ENCODE measurements at places on chromosomes 7 and 10.

DNA sequence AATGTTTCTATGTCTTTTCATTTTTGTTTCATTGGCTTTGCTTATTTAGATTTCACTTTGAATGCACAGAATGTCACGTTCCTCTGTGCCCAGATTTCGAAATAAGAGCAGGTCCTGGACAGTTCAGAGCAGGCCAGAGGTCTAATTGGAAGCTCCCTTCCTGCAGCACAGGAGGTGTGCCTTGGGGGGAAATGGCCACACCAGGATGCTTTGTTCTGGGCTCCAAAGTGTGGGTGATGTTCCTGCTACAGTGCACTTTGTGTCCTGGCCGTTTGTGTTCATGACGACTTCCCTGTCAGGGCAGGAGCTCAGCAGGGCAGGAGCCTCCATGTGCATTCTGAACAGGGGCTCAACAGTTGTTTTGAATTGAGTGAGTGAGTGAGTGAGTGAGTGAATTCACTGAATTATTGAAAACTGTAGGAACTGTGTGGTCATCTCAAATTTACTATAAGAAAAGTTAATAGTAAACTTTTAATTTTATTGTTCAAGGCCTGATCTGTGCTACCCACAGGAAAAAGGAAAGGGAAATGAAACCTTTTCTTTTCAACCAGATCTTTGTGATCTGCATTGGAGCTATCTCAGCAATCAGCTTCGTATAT is 109.5 kb upstream of the GJD4 start:
- peaks cover 15% of the 10 kb centered on the region for H3K4me1 ChIP-seq
- H3K36me3 ChIP-seq: no peaks in the 10 kb centered on the region
- H3K27me3 ChIP-seq: no peaks in the 10 kb centered on the region
- no peak overlapping the region for H3K27ac ChIP-seq

DNA sequence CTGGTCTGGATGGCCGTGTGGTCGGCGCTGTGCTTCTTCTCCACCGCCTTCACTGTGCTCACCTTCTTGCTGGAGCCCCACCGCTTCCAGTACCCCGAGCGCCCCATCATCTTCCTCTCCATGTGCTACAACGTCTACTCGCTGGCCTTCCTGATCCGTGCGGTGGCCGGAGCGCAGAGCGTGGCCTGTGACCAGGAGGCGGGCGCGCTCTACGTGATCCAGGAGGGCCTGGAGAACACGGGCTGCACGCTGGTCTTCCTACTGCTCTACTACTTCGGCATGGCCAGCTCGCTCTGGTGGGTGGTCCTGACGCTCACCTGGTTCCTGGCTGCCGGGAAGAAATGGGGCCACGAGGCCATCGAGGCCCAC is 1.1 kb downstream of the FZD9 start:
- H3K4me3 ChIP-seq: no peak overlapping the region
- H3K36me3 ChIP-seq: no peaks in the 10 kb centered on the region
- no peak overlapping the region for H3K27ac ChIP-seq

DNA sequence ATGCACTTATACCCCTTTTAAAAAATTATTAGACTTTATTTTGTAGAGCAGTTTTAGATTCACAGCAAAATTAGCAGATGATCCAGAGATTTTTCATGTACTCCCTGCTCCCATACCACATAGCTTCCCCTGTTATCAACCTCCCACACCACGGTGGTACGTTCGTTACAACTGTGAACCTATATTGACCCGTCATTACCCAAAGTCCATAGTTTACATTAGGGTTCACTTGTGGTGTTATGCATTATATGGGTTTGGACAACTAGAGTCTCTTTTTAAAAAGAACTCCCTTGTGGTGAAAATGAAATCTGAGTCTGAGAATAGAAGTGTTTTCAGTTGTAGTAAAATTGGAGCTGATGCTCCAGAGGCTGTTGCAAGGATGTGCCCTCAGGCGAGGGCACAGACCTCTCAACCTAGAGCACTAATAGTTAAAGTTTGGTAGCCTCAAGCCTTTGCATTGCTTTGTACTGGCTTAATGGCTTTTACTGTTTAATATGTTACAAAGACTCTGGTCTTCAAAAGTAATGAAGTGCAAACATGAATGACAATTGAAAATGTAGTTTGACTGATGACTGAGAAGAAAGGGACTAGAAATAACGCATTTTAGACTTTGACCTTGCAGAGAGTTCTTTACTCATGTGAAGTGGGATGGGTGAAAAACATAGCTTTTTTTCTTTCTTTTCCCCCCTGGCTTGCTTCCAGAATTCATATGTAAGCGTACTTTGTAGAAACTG is 30.6 kb upstream of the CSTF2T start:
- no peaks in the 10 kb centered on the region for H3K27me3 ChIP-seq
- H3K4me1 ChIP-seq: peaks cover 3% of the 10 kb centered on the region
- H3K27ac ChIP-seq: peak overlapping the region; percentile 6
- peak; percentile 11 for DNase-seq
- H3K36me3 ChIP-seq: no peaks in the 10 kb centered on the region

GRCh38 chr7:108147031-108147563 is 16.9 kb upstream of the LAMB4 start:
- no peaks in the 10 kb centered on the region for H3K36me3 ChIP-seq
- no peaks in the 10 kb centered on the region for H3K27me3 ChIP-seq
- H3K4me3 ChIP-seq: no peak overlapping the region
- H3K4me1 ChIP-seq: peaks cover 6% of the 10 kb centered on the region

- H3K27me3 ChIP-seq: no peaks in the 10 kb centered on the region
- H3K4me3 ChIP-seq: no peak overlapping the region
- no peak for DNase-seq
- H3K36me3 ChIP-seq: no peaks in the 10 kb centered on the region
- H3K4me1 ChIP-seq: no peaks in the 10 kb centered on the region
Measured at GRCh38 chr10:18949391-18949790, 99.2 kb upstream of the MALRD1 start.

DNA sequence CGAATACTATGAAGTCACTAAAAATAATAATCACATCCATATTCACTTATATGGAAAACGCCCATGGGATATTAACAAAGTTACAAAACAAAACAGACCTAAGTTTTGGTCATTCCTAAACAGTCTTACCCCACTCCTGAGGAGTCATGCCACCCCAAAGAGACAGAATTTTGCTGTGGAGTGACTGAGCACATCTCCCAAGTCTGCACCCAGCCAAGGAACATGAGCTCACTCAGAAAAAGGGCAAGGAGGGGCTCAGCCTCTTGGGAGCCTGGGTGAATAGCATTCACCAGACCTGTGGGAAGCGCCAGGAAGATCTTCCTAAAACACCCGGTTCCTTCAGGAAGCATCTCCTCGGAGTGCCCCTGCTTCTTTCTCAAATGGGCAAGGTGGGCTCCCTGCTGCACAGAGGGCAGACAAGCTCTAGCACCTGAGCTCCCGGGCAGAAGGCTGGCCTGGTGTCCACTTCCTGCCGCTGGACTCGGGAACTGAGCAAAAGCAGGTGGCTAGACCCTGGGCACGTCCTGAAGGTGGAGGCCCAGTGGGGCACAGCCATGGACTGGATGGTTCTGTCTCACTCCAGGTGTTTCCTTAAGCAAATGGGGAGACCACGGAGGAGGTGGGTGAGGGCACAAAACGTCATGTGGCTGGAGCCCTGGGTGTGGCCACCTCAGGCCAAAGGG is 31.0 kb downstream of the TNS3 start:
- peak overlapping the region; percentile 27 for H3K27ac ChIP-seq
- no peaks in the 10 kb centered on the region for H3K36me3 ChIP-seq
- H3K27me3 ChIP-seq: no peaks in the 10 kb centered on the region
- H3K4me3 ChIP-seq: no peak overlapping the region

DNA sequence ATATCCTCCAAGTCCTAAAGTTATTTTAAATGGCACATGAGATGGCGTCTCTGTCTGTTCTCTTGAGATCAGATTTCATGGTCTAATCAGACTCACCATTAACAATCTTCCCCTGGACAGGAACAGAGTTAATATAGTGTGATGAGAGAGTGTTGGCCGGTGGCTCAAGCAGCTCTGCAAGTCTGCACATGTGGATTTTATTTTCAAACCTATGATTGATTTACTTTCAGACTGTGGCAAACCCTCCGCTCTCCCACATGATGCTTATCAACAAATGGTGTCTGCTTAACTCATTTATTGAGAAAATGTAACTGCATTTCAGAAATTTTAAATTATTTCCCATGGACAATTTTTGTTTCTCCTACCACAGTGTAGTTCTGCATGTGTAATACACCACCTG is 46.5 kb upstream of the HGF start:
- H3K27me3 ChIP-seq: no peaks in the 10 kb centered on the region
- no peak overlapping the region for H3K4me3 ChIP-seq
- no peak for DNase-seq
- H3K27ac ChIP-seq: no peak overlapping the region
- H3K36me3 ChIP-seq: no peaks in the 10 kb centered on the region

All from hepatocyte (in vitro differentiated cells).